Stimulated activated CD8-positive, alpha-beta memory T cell treated with anti-CD3 and anti-CD28 coated beads, Interleukin-2, amount 100 ng/mL, for 1 hour (primary cell): ENCODE measurements at places on chromosomes 1 and 21.

DNA sequence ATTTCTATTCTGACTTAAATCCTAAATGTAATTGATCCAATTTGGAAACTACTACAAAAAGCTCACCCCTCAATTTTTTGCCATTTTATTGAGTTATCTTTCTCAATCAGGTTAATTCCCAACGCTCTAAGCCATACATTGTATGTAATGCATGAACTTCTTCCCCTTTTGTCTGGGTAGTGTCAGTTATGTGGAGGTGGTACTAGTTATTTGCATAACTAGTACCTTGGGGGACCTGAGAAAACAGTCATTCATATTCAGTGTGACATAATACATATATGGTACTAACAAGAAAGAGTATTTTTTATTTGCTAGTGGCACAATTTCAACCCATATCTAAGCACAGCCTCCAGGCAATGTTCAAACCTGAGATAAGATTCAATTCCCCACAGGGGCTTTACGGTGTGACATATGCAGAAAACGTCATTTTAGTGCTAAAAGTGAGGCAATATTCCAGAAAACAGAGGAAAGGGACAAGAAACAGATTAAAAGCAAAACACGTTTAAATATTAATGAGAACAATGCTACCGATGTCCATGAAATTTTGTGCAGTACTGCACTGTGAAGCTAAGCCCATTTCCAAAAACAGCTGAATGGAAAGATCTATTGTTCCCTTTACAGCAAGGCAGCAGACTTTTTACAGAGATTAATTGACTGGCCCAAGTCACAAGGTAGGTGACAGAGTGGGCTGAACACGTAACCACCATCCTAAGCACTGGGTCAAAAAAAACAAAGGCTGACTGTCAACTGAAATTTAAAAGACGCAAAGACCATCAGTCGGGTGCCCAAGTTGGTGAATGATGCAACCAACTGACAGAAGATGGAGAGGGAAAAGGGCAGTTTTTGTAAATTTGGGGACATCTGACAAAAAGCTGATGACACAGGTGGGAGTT, 1.4 kb downstream of the HLCS start:
- DNase-seq = no peak

DNA sequence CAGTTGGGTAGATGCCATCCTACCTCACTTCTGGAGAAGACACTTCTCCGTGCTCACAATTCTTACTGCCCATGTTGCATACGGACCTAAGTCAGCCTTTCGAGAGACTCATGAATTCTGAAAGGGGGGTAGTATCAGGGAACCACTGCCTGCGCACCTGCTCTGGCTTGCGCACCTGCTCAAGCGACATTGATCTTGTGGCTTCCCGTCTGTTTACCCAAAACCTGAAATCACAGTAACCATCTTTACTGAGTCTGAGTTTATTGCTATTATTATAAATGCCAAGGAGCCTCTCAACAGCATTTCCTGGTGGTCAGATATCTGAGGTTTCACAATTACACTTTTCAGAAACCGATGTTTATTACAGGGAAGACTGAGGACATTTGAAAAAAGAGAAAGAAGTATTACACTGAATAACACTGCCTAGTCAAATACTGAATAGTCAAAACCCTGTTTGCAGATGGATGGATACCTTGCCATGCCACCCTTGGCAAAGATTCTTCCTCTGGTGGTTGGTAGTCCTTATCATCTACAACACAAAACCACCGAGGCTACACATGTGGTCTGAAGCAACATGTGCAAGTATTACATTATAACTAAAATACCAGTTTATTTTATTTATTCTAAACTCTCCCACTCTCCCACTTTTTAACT, 208.7 kb downstream of the SIPA1L2 start:
- DNase-seq = no peak

DNA sequence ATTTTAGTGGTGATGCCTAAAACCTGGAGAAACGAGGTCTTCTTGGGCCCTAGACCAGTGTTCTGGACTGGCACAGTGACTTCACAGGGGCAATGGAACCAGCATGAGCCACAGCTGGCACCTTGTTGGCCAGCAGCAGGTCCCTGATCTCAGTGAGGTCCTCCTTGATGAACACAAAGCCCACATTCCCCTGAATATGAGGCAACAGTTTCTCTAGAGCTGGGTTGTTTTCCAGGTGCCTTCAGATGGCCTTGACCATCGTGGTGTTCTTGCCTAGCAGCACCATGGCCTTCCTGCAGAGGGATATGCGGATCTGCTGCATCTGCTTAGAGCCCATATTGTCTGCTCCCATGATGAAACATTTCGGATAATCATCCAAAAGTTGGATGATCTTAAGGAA, 44.9 kb upstream of the RAB3GAP2 start:
- no peak for DNase-seq

DNA sequence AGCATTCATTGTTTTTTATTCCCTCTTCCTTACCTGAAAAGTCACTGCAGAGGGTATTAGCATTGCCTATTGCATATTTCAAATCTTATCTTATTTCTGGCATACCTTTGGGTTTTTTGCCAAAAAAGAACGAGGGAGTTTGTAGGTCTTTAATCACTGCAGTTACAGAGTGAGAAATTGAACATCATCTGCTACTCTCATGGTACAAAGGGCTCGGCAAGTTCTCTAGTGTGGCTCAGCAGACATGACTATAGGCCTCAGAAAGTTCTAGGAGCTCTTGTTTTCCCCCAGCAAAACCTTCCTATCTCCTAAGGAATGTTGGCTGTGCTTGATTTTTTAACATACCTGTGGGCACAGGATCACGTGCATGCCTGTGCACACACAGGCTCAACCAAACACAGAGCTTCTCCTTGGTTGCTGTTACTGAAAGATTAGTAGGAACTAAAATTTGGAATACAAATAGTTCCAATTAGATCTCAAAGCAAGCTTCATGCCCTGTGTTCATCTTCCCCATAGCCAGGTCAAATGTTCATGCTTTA, 69.7 kb downstream of the CCDC185 start:
- DNase-seq = no peak

DNA sequence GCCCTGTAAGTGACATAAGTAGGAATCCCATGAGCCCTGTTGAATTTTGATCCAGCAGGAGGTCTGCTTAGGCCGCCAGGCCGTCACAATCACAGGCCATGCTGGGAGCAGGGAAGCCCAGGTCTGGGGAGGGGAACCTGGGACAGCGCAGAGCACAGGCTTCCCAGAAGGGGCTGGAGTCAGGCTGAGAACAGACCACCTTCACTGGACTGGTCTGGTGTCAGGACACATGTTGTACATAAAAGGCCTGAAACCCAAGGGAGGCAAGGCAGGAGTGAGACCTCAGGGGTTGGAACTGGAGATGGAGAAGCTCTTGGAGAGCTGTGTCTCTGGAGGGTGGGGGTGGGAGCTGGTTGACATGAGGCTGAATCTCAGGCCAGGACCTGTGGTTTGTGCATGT, 63.3 kb upstream of the ARTN start:
- no peak for DNase-seq

GRCh38 chr1:223631956-223632355, 33.5 kb downstream of the CAPN8 start:
- no peak for DNase-seq

- DNase-seq = peak; percentile 37
These were observed 5.2 kb upstream of the FCER1G start for GRCh38 chr1:161209790-161210409.

DNA sequence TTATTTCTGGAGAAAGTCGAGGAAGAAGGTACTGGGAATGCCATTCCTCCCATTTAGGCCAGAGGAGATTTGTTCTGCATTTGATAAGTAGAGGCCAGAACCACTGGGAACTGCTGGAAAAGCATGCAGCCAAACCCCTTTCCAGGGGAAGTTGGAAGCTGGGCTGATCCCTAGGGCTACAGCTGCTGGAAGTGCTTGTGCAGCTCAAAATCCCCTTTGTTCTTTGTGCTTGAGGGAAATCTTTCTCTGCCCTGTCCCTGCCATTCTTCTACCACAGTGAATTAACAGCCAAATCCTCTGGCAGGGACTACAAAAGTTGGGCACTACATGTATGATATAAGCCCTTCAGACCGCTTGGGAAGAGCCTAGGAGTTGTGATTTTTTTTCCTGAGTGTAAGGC, 734.1 kb downstream of the LRRIQ3 start:
- DNase-seq = no peak

GRCh38 chr1:15775706-15776105, 17.1 kb downstream of the FBLIM1 start:
- no peak for DNase-seq

- DNase-seq = no peak
These were observed 100.2 kb downstream of the LMO4 start for GRCh38 chr1:87428883-87429282.

- DNase-seq = no peak
These were observed 16.4 kb upstream of the SEMA4A start for GRCh38 chr1:156136970-156137483.

GRCh38 chr1:227323171-227323966, 5.1 kb upstream of the CDC42BPA start:
- no peak for DNase-seq

DNA sequence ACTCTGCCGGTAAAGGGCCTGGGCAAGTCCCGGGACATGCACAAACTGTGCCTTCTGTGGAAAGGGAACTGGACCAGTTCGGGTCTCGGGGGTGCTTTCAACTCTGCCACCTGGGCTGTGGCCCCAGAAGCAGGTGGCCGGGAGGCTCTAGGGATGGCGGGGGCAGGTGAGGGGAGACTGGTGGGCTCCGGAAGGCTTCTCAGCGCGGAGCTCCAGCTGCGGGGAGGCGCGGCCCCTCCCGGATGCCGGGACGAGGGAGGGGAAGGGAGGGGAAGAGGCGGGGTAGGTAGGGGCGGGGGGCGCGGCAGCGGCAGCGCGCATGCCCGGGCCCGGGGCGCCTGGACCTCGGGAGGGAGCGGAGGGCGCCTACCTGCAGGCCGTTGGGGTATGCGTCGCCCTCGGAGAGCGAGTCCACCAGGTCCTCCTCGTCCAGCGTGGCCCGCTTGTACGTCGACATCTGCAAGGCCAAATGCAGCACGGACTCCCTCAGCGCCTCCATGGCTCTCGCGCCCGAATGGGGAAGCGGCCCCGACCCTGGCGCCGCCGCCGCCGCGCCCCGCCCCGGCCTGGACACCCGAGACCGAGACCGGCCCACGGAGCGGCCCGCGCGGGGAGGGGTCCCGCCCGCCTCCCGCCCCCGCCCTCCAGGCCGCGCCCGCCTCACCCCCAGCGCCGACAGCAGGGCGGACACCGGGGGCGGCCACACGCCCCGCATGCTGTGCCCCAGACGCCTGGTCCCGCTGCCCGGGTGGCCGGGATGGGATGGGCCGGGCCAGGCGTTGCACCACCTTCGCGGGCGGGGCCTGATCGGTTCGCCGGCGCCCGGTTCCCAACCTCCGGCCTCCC, at the start of gene ECE1:
Gene ECE1, minus strand, starts transcription at position 764 of the 846 bp plus-strand sequence. Its CDS starts 49 bp downstream, at position 715.
- DNase-seq = no peak

DNA sequence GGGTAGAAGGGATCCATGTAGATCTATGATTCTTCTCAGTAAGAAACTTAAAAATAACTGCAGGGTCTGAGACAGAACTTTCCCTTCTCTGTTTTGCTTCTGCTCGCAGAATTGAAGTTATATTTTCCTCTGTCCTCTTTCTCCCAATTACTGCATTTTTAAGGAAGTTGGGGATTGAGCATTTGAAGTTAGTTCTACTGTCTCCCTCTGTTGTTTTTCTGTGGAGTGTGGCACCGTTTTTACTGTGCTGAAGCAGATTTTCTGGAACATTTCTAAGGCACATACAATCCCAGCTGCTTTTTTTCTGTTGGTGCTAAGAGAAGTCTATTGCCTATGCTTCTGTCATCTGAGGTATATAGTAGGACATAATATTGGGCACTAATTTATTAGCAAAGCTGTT, 43.3 kb downstream of the RASAL2 start:
- no peak for DNase-seq

DNA sequence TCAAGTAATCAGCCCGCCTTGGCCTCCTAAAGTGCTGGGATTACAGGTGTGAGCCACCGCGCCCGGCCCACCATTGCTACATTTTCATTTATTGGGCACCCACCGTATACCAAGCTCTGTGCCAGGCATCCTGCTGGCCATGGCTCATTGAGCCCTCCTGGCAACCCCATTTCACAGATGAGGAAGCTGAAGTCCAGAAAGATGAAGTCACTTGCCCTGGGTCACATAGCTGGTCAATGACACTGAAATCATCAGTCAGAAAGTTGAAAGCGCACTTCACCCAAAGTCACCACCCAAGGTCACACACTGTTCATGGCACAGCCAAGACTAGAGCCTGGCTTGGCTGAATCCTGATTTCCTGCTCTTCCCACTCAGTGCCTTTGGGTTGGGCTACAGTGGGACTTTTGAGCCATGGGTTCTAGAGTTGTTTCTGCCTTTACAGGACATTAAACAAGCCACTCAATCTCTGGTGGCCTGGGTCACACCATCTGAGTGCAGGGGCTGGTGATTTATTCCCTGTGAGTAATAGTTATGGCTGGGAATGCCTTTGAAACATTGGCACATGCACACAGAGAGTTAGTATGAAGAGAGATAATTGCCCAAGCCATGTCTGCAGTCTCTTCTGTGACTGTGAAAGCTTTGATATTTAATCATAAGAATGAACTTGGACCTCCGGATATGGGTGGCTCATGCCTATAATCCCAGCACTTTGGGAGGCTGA, 16.0 kb upstream of the ARHGEF10L start:
- no peak for DNase-seq

DNA sequence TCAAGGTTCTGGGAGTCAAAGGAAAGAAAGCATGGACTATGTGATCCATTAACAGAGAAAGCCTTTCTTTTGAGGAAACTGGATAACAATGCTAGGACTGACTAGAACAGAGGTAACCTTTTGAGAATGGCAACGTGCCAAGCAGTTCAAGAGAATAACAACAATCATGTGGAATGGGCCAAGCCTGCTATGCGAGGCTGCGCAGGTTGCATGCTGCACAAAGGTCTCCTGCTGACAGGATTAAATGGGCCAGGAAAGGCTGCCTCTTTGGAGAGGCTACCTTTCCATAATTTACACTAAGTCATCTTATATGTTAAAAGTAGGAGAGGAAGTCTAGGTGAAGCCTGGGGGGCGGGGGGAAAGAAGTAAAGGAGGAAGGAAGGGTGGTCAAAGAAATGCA, 5.8 kb downstream of the PCNX2 start:
- DNase-seq = no peak

DNA sequence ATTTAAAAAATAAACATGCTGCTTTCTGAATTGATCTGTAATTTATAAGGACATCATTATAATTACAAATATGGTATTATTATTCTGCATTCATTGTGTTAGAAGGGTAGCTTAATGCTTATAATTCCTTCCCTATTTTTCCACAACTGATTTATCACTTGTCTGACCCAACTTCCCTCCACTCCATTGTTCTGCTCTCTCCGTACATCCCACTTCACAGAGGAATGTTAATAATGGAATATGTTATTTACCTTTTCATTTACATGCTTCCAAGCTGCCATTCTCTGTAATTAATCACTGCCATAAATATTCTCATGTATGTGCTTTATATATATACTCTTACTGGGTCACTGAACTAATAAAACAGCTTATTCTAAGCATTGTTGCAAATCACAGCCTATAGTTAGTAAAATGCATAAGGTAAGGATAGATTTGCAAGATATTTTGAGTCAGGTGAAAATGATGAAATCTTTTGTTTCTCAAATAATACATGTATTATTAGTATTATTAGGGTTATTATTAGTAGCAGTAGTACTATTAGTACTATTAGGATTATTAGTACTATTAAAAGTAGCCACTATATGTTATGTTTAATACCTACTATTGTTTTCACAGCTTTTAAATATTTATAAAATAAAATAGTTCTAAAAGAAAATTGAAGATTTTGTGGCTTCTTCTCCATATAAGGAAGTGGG, 70.6 kb upstream of the NEK7 start:
- no peak for DNase-seq

- DNase-seq = no peak
These were observed 75.8 kb downstream of the PCBP3 start for GRCh38 chr21:45719177-45719802.

- DNase-seq = no peak
These were observed 246.1 kb upstream of the CSF3R start for GRCh38 chr1:36728846-36729245.
